ENCODE measurements at places on chromosomes 16 and 17.
A peak's percentile ranks its signal among the peaks of the same experiment; 100 is the strongest.

DNA sequence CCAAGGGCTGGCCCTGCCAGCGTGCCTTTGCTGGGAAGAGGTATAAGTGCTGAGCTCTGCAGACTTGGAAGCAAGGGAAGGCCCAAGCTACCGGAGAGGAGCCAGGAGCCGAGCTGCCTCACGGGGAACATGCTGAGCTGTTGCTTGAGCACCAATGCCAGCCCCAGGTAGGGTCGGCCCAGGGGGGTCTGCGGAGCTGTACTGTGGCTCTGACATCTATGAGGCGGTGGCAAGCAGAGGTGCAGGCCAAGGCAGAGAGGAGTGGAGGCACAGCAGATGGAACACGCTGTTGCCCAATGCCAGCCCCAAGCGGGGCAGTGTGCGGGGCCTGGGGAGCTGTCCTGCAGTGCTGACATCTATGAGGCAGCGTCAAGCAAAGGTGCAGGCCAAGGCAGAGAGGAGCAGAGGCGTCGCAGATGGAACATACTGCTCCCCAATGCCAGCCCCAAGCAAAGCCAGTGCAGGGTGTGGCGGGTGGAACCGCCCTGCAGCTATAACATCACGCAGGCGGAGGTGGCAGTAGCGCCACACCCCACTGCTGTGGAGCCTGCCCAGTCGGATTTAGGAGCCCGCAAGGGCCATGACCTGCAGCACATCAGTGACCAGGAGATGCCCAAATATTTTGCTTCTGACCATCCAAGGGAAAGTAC, 10.0 kb downstream of the GGA2 start:
- no peak for DNase-seq

GRCh38 chr16:60818465-60818864, 1217.8 kb downstream of the CDH8 start:
- DNase-seq, result no peak

DNA sequence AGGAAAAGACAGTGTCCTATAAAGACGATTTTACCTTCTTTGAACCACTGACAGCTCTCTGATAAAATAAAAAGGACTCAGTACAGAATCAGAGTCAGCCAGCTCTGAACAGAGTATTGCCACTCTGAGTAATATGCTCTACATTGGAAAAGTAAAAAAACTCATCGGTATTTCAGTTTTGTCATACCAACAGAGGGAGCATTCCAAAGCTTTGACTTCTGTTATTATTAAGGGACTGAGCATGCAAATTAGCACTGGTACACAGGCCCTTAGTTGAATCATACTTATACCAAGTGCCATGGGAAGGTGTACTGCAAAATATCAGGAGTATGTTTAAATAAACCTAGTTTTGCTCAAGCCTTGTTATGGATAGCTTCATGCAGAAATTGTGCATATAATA, 509.0 kb upstream of the KIF2B start:
- DNase-seq, result peak; percentile 6

GRCh38 chr17:43860077-43860725, 13.2 kb downstream of the CD300LG start:
- no peak for DNase-seq

DNA sequence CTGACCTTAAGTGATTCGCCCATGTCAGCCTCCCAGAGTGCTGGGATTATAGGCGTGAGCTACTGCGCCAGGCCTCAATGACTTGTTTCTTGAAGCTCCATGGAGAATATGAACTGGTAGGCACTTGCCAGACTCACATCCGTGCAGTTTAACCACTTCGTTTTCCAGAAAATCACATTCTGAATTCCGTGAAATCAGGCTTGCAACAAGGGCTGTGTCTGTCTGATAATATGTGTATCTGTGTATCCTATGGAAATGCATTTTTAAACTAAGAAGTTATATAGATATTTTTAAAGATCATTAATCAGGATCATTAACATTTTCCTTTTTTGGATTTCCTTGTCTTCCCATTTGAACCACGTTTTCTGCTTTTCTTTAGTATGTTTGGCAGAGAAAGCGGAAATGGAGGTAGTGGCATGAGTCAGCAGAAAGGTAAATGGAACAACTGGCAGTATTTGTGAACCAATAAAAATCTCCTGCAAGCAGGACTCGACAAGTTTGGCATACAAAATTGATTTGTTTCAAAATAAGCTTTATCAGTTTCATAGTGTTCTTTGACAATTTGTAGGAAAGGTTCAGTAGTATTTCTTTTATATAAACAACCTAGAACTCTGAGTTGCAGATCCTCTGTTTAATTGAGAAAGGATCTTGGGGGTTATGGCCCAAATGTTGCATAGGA, 33.0 kb downstream of the USP10 start:
- no peak for DNase-seq

DNA sequence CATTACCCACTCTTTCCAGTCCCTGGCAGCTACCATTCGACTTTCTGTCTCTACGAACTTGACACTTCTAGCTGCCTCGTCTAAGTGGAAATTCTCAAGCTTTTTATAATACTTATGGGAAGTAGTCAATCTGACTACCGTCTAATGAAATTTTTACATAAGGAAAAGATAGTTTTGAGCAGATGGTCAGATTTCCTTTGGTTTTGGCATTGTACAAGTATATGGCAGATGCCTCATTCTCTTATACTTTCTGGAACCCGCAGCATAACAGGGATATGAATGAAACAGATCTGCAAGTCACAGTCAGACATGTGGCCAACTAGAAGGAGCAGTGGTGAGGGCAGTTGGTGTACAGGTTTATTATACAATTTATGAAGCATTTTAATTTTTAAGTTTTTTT, 146.0 kb downstream of the PITPNC1 start:
- no peak for DNase-seq

GRCh38 chr16:79267146-79267545, 333.4 kb downstream of the MAF start:
- no peak for DNase-seq

Measured in Kasumi-1 (cell line).